ENCODE measurements at places on chromosomes 3 and 15.

GRCh38 chr3:108475220-108475782, 35.1 kb downstream of the MYH15 start:
- no peak for DNase-seq

DNA sequence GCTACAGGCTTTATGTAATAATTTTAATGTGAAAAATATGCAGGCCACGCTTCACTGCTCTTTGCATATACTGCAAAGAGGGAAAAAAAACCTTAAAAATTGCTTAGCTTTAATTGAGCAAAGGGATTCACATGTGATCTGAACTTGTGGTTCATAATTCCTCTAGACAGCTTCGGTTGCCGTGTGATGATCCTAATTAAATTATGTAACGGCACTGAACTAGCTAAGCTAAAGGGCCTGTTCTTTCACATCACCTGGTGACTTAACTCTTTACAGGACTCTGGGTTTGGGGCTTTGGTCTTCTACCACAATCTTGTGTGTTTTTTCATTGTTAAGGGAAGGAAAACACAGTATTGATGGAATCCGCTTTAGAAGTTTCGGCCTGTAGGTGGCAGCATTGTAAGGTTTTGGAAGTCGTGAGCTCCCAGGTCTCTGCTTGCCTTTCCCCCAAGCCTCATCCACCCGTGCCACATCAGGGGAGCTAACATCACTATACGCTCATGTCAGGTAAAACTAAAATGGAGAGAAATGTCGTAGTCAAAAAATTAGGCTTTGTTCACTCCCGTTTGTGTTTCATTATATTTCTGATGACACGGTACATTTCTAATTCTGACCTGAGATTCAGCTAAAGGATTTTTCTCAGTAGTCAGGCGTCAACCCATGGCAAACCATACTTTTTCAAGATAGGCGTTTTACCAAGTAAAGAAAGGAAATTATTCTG, 205.6 kb upstream of the DPH6 start:
- peak; percentile 62 for DNase-seq

DNA sequence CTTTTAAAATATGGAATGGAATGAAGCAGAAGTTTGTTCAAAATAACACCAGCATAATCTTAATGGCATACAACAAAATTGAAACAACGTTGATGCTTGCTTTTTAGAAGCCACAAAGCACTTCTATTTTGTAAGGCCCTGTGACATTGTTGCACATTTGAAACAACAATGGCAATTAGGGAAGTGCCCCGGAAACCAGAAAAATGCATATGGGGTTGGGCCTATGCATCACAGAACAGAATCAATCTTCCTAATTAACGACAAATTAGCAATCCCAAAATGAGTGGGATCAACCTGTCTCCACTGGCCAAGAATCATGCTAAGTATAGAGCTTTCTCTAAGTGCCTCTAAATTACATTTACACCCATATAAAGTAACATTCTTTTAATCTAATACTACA, 168.9 kb downstream of the MEIS2 start:
- DNase-seq = no peak

- no peak for DNase-seq
Observed at GRCh38 chr3:62679988-62680387, 195.2 kb downstream of the CADPS start.

DNA sequence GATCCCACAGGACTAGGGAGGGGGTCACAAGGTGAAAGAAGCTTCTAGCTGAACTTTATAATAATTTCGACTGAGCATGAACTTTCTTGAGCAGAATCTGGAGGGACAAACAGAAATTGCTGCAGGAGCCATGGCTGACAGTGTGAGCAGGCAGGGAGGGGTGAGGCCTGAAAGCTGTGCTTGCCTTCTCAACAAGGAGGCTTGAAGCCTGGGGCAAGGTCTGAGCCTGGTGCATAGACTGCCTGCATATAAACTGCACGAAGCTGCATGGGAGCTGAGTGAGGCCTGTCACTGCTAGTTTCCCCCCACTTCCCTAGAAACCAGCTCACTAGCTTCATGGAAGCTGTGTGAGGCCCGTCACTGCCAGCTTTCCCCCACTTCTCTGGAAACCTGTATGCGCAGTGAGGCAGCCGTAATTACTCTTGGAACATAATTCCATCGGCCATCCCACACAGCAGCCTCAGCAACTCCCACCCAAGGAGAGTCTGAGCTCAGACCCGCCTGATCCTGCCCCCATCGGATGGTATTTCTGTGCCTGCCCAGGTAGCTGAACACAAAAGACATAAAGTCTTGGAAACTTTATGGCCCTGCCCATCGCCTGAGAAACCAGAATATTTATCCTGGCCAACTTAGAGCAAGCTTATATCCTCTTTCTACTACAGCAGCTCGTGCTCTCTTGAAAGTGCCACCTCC, 136.5 kb downstream of the PLCH1 start:
- DNase-seq = no peak

DNA sequence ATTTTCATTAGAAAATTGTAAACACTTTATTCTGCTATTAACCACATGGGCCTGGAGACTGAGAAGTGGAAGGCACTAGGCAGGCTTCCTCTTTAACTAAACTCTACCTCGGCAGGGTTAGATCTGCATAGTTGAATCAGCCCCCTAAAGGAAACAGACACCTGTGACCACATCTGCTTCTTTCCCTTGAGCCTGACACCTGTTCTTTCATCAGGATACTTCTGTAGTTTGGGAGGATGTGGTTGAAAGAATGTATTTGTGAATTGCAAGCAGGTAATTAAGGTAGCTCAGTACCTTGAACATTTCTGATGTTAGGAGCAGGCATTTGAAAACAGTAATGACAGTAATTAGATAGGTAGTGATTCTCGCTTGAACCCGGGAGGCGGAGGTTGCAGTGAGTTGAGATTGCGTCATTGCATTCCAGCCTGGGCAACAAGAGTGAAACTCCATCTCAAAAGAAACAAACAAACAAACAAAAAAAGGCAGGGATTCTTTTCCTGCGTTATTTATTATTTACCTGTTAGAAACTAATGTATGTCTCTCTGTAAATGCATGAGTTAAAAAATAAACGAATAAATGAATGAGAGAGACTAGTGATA, 468.5 kb downstream of the NLGN1 start:
- no peak for DNase-seq

GRCh38 chr3:107112356-107112755, 264.9 kb upstream of the CCDC54 start:
- DNase-seq = no peak

DNA sequence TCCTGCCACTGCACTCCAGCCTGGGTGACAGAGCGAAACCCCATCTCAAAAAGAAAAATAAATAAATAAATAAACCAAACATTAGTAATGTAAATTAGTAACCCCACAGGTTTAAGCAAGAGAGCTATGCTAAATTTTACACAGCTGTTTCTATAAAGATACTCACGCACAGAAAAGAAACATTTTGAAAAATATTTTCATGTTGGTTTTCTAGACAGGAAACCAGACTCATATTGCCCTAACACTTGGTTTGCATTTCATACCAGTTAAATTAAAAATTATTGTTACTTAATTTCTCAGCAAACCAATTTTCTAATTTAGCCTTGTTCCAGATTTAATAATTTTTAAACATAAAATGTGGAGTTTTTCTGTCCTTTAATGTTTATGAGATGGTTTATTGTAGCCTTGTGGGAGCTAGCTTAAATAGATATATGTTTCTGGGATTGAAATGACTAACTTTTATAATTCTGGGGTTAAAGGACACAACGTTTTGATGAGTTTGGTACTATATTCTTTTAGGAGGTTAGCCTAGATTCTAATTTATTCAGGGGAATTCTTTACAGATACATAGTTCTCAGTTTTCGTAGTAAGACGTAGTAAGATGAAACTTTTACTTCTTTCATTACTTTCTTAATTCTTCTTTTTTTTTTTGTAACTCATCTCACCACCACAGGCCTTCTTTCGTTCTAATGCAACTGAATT, 42.6 kb upstream of the SLC4A7 start:
- DNase-seq = no peak

- DNase-seq = no peak
Observed at GRCh38 chr3:123774474-123774873, 109.7 kb downstream of the MYLK start.

DNA sequence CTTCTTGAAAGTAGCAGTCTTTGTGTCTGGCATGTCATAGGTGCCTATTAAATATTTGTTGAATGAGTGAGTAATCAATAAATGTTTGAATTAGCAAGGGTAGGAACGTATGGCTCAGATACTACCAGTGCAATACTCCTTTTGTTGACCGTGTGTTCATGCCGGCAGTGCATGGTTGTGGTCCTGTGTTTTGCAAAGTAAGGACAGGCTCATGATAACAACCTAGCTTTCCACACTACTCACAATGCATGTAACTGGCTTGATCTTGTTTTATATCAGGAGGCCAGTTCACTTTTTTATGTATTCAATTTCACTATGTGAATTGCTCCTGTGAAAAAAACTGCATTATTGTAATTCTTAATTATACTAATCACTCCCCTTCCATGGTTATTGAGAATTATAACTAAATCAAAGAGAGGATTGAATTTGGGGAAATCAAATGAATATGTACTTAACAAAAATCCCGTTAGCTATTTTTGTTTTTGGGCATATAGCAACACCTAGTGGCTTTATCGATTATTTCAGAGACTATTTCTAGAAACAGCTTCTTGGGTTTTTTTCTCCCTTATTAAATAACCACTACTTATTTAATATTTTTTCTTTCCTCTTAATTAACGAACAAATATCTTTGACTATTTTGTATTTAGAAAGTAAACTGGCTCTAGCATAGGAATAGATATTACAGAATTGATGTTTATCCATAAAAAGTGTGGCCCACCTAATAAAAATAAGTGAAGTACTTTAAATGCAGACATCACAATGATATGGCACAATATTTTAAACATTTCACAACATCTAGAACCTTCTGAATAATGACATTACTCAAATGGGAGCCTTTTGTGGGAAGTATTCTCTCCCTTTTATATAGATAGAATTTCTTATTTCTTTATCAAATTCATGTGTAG, 218.5 kb downstream of the BBX start:
- no peak for DNase-seq

DNA sequence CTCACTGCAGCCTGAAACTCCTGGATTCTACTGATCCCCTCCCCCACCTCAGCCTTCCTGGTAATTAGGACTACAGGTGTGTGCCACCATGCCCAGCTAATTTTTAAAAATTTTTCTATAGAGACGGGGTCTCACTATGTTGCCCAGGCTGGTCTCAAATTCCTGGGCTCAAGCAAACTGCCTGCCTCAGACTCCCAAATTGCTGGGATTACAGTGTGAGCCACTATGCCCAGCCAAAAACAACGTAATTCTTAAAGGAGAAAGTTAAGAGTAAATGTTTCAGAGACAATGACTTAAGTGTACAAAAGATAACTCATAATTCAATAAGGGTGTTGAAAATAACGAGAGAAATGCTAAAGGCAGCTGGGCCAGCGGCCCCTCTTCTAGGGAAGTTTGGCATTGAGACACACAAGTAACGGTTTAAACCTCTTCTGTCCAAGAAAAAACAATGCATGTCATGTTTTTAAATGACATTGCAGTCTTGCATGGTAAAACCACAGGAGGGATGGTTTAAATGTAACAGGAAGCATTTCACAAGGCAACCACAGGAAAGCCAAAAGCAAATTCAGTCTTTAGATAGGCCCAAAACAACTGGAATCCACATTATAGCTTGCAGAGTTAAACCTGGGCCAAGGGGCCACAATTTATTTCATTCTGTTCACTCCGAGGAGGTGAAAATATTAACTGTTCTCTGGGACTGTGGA, 5.1 kb downstream of the PROK2 start:
- DNase-seq = no peak

GRCh38 chr3:183895296-183895695, 10.6 kb upstream of the PARL start:
- DNase-seq = peak; percentile 64

Measured in NCI-H526 (cell line).